Glutamatergic neuron (in vitro differentiated cells): ENCODE measurements at places on chromosomes 6 and 20. TPM values are rescaled to one million over a fixed set of nuclear protein-coding genes. Genes with fewer than 3 reads are reported as not detected.

DNA sequence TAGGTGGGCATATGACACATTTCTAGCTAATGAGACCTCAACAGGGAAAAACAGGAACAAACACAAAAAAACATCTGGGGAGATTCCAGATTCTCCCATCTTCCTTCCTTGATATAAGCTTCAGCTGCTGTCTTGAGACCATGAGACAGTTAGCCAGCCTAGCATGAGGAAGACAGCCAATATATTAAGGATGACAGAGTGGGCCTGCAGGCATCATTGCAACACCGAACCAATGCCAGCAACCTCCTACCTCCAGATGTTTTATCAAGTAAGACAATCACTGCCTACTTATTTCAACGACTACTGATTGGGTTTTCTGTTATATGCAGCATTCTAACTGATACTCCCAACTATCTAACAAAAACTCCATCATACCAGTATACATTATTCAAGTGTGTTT, 119.0 kb downstream of the ISM1 start:
- no peak for DNase-seq
- H3K27me3 ChIP-seq: peaks cover 5% of the 10 kb centered on the region
- no peaks in the 10 kb centered on the region for H3K36me3 ChIP-seq
- no peak overlapping the region for H3K27ac ChIP-seq

- H3K27me3 ChIP-seq: peaks cover 4% of the 10 kb centered on the region
- H3K4me1 ChIP-seq: no peaks in the 10 kb centered on the region
Observed at GRCh38 chr20:50592282-50593004, 82.3 kb downstream of the PTPN1 start.

- no peaks in the 10 kb centered on the region for H3K36me3 ChIP-seq
- H3K27ac ChIP-seq: peak within 1 kb of the TSS; percentile 99
- H3K27me3 ChIP-seq: peaks cover 16% of the 10 kb centered on the region
- DNase-seq: peak; percentile 99
- peak within 1 kb of the TSS; percentile 99 for H3K4me3 ChIP-seq
Observed at GRCh38 chr6:107957909-107958688, at the start of gene SEC63. Gene SEC63, minus strand, starts transcription at chr6:107958208. Its CDS starts 199 bp downstream, at chr6:107958009.

Gene GPLD1
- 2.0 TPM for total RNA-seq

Gene HUS1B
- 1.1 TPM for total RNA-seq
